Activated CD8-positive, alpha-beta T cell treated with anti-CD3 and anti-CD28 coated beads for 36 hours (primary cell): ENCODE measurements at places on chromosomes 2 and 18.
A peak's percentile ranks its signal among the peaks of the same experiment; 100 is the strongest.

- DNase-seq = no peak
Measured at GRCh38 chr2:101047774-101048173, 45.7 kb downstream of the RPL31 start.

DNA sequence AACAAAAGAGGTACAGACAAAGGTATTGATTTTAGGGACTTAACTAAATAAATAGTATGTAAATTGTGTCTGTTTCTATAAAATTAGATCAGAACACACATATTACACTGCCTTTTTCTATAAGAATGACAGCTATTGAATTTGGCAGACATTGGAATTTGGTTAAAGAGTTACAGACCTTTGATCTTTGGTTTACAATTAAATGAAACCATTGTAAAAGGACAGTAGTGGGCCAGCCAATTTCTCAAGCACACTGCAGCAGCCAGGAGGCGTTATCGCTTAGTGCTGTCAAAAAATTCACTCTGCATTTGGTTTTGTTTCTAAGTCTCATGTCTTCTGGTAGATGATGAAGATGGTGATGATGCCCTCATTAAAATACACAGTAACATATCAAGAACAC is 175.9 kb downstream of the NR4A2 start:
- no peak for DNase-seq

GRCh38 chr2:241857041-241857541 is 1.6 kb downstream of the PDCD1 start:
- peak; percentile 1 for DNase-seq

- DNase-seq = peak; percentile 50
Measured at GRCh38 chr2:219178377-219179175, 501 bp downstream of the RETREG2 start.

- no peak for DNase-seq
Measured at GRCh38 chr18:51498085-51498855, 300.8 kb upstream of the MEX3C start.

DNA sequence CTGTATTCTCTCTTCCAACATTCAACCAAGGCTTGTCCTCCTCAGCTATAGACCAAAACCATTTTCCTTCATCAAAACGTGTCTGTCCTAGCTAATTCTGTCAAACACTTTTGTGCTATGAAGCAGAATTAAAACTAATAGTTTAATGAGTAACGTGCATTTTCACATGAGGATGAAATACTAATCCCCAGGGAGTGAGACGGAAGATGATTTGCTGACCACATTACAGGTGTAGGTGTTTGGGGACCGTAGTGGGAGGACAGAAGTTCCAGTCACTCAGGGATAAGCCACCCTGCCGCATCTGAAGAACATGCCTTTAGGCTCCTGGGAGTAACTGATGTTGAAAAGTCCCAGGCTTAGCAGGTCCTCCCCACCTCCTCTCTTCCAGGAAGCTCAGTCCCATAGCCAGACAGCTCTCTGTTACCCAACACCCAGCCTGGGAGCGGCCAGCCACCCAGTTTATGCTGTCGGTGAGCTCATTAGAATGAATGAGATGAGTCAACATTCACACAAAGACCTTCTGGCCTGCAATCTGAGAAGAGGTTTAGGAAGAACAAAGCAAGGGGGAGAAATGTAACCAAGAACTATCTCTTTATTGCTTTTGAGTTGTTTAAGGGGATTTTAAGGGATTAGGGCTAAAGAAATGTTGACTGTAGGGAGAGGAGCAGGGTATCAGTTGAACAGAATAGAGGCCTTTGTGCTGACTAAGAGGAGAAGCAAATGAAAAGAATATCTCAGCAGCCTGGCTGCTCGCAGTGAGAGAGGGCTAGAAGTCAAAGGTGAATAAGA is 122.5 kb downstream of the FOXI3 start:
- DNase-seq = no peak

DNA sequence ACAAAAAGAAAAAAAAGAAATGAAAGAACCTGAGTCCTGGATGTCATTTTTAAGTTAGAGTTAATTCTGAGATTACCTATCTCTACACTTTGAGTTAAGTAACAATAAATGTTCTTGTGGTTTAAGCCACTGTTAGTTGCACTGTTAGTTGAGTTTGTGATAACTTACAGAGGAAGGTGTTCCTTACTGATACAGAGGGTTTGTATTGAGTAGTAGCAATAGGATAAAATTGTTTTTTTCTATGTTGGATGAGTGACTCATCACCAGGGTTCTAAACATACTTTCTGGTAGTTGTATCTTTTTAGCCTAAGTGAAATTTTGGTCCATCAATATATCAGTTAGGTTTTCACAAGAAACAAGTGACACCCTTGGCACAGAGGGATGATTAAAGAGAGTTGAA is 4.0 kb upstream of the LCLAT1 start:
- DNase-seq = no peak

DNA sequence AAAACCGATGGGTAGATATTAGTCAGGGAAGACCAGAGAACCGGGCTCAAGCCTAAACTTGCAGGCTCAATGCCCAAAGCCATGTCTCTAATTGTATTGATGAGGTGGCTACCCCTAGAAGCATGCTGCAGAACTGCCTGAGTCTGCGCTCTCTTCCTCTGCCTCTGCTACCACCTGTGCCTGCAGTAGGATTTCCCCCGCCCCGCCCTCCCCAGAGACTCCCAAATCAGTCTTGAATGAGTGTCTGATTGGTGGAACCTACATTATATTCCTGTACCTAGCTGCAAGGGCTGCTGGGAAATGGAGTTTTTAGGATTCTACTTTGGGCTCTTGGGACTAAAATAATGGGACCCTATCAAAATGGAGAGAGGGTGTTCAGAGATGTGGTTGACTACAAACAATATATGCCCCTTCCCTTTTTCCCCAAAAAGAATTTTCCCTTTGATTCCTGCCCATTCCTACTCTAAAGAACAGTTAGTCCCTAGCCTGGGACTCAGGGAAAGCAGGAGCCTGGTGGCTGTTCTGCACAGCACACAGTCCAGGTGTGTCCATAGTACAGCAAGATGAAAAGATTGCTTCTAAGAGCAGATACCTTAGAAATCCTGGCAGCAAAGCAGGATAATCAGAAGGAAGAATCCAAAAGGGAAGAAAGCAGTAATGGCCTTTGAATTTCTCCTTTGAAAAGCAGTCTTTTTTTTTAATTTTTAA is 12.5 kb downstream of the GRP start:
- no peak for DNase-seq

GRCh38 chr18:24999650-25000267 is 352.2 kb downstream of the ZNF521 start:
- no peak for DNase-seq

DNA sequence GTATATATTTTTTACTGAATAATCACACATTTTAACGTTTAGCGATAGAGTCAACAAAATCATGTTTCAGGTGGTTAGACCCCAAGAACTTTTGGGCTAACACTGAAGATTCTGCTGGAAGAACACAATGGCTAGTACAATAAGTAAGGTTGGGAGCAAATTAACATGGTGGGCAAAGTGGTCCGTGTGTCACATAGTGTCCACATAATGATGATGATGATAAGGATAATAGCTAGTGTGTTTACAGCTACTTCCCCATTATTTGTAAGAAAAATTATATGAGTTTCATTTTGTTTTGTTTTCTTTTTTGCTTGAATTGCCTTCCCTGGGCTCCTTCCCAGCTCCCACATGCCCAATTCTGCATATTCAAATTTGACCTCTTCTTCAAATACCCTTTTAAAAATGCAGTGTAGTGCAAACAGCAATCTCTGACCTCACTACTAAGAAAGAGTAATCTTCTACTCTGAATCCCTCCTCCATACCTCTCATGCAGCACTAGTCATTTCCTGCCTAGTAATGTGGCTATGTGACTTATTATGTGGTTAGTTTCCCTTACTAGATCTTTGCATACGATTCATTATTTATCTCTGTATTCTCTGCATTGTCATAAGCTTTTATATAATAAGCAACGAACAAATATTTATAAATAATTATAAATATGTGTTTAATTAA is 16.9 kb upstream of the VPS54 start:
- DNase-seq = peak; percentile 47

DNA sequence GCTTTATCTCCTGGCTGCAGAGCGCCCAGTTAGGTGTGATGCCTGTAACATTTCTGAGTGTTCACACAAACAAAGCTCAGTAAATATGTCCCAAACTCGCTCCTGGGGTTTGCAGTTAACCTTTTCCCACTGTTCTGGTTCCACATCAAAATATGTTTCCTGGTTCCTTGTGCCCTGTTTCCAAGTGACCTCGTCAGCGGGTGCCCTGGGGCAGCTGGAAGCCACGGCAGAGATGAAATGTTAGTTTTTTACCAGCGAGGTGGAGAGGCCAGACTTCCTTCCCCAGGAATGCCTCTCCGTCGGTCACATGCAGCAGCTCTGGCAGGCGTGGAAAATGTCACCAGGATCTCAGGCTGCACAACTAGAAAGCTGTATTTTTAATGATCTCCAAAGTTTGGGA is 18.2 kb downstream of the NFATC1 start:
- DNase-seq = no peak

DNA sequence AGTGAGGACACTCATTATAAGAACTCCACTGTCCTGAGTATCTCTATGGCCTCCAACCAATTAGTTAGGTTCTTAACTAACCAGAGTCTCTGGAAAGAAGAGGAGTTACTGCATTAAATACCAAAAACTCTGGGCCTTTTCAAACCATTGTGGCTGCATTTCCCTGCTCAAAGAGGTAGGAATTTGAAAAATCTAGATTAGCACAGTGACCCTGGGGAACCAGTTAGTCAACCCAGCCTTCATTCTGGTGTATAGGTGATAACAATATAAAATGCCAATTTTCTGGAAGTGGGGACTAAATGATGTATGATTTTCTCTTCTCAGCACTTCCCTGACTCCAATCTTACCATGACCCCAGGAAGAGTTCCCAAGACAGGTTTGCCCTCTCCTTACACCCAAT is 287.8 kb upstream of the SETBP1 start:
- no peak for DNase-seq

DNA sequence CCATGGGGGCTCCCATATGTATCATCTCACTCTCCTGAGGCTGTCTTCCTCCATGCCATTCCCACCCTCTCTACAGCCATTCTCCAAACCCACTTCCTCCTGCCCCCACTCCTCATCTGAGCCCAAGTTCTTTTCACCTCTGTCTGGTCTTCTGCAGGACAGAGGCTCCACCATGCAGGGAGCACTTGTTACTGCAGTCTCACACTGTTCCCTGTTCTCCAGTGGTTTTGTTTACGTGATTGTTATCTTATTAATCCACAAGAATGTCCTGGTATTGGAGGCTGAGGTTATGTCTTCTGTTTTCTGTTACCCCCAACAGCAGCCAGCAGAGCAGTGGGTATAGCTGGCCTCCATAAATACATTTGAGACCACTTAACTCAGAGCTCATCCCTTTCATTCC is 51.4 kb downstream of the PAX8 start:
- DNase-seq = no peak

- no peak for DNase-seq
Measured at GRCh38 chr2:107635883-107636282, 190.8 kb upstream of the RGPD4 start.

GRCh38 chr2:32773448-32773808 is 145.6 kb downstream of the TTC27 start:
- DNase-seq = no peak

DNA sequence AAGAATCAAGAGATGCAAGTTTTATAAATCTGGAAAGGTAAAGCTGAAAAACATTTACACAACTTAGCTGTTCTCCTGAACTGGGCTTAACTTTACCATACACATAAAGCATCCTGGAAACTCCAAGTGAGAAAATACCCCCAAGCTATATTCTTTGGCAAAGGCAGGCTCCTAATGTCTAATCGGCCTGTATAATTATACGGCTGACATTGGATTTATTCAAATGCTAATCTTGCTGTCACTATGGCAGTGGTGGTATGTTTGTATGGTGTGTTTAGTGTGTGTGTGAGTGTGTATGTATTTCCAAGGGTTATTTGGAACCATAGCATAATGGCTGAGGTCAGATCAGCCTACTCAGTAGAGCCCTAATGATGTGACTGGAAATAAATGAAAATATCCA is 1031.8 kb upstream of the ZEB2 start:
- DNase-seq = no peak

GRCh38 chr2:3606028-3606369 is 11.1 kb downstream of the COLEC11 start:
- DNase-seq = no peak

- DNase-seq = no peak
Measured at GRCh38 chr2:159126432-159127022, 158.1 kb downstream of the TANC1 start.

DNA sequence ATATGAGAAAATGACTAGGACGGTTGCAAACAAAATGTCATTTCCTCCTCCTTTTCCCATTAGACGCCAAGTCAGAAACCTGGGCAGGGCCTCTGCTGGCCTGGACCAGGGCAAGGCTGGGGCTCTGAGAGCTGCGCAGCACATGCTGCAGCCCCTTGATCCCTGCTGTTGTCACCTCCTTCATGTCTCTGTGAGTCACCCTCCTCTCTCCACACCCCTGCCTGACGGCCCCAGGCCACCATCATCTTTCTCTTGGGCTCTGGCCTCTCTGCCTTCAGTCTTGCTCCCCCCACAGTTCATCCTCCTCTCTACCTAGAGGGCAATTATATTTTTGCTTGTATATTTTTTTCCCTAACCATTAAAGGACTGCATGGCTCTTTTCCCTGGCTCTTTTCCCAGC is 10.0 kb downstream of the FLACC1 start:
- DNase-seq = no peak

DNA sequence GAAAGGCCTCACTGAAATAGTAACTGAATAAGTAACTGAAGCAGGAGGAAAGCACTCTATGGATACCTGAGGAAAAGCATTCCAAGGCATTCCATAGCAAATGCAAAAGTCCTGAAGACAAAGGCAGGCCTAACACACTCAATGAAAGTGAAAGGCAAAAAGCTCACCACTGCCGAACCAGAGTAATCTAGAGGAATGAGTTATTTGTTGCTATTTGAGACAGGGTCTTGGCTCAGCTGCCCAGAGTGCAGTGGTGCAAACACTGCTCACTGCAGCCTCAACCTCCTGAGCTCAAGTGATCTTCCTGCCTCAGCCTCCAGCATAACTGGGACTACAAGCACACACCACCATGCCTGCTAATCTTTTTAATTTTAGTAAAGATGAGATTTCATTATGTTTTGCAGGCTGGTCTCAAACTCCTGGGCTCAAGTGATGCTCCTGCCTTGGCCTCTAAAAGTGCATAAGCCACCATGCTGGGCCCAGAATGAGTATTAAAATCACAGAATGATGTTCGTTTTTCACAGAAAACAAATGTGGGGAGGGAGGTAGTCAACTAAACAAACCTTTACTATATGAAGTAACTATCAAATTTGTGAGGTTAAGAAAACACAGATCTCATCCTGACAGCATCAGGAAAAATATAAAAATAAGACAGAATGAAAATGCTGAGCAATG is 17.9 kb downstream of the PIAS2 start:
- DNase-seq = no peak
